ENCODE measurements at places on chromosomes 6 and 20.

GRCh38 chr6:3848380-3848779 lies 793 bp upstream of the FAM50B start:
- no peak for DNase-seq

GRCh38 chr20:60586269-60587050 lies 628.2 kb downstream of the CDH26 start:
- no peak for DNase-seq

DNA sequence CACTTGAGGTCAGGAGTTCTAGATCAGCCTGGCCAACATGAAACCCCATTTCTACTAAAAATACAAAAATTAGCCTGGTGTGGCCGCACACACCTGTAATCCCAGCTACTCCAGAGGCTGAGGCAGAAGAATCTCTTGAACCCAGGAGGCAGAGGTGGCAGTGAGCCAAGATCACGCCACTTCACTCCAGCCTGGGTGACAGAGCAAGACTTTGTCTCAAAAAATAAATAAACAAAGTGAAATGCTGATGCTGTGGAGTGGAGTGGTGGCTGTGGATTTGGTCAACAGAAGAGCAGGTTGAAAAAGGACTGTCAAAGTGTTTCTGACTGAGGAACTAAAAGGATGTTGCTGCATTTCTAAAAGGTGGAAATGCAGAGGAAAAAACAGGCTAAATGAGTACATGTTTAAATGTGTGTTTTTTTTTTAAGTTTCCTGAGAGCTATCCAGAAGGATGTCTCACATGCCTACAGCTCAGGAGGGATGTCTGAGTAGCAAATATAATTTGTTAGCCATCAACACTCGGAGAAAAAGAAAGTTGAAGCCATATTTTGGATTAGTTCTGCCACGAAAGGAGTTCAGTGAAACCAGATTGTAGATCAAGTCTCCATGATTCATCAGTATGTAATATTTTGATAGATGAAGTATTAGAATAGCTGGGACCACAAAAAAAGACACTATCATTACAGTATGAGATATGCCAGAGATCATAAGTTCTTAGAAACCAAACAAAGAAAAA lies 621.1 kb upstream of the ADGRB3 start:
- no peak for DNase-seq

DNA sequence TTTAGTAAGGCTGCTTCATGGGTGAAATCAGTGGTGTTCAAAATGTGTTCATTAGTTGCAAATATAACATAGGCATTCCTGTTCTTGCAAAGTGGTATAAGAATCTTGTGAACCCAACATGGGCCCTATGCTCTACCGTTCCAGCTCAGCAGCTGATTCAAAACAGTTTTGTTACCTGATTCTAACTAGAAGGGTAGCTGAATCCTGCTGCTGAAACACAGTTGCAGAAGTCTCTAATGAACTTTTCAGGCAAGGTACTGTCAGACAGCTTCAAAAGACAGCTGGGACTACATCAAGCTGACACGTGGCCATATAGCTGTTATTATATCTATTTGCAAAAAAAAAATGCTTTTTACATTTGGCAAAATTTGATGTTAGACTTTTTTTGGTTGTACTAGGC lies 22.7 kb downstream of the THEMIS start:
- no peak for DNase-seq

DNA sequence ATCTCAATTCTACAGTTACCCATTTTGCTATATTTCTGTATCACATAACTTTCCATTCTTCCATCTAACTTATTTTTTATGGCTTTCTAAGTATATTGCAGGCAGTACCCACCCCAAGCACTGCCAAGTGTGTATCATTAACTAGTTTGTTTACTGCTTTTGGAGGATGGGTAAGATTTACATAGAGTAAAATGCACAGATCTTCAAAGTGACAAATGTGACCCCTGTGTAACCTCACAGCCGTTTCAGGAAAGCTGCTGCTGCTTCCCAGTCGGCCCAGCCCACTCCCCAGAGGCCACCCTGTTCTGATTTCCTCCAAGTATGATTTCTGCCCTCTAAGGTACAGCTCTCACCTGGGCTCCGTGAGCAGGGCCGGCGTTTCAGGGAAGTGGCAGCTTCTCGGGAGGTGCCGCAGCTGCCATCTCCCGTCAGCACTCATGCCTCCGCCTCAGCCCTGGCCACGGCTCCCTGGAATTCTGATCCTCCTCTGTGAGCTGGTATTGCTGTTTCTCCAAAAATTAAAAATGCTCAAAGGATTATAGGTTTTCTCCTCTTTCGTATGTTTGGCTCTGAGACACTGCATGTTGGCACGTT lies 15.0 kb upstream of the MAP1LC3A start:
- no peak for DNase-seq

GRCh38 chr6:130560231-130560630 lies 194.4 kb downstream of the TMEM200A start:
- DNase-seq, result no peak

DNA sequence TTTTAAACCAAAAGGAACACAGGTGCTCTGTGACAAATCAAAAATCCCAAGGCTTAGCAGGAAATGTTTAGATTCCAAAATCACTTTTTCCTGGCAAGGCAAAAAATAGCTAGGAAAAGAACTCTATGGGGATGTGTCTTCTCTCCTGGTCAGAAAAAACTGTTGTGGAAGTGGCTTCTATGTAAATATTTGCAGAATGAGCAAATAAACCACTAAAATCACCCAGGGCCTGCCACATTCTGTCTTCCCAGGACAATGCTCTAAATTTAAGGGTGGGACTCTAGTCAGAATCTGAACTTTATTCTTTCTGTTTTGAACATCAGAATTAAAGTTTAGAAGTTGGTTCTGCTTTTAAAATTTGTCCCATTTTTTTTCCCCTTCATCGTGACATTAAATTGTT lies 29.3 kb downstream of the GCM1 start:
- no peak for DNase-seq

DNA sequence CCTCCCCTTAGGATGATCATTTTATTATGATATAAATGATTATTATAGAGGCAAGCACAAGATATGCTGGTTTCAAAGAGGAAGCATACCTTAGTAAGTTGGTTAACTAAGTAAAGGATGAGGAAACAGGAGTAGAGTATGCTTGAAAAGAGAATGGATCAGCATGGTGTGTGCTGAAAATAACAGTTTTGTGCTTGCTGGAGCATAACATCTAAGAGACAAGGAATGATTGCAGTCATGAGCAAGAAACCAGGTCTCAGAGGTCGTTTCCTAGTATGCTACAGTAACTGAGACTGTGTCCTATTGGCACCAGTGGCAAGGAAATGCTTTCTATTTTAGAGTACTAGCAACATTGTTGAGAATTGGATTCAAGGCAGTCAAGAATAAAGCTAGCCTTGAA lies 34.1 kb downstream of the CDC40 start:
- peak; percentile 7 for DNase-seq

GRCh38 chr6:124963831-124964763 lies 1.9 kb downstream of the RNF217 start:
- DNase-seq, result no peak

GRCh38 chr20:483815-484644 lies 21.7 kb upstream of the TBC1D20 start:
- no peak for DNase-seq

- DNase-seq, result no peak
Measured at GRCh38 chr6:27775796-27776184, 136.4 kb downstream of the OR2B2 start.

- DNase-seq, result peak; percentile 71
Measured at GRCh38 chr20:44187054-44187771, at the start of gene JPH2. JPH2 (minus strand) TSS chr20:44187188; CDS start chr20:44186705, 483 bp downstream.

DNA sequence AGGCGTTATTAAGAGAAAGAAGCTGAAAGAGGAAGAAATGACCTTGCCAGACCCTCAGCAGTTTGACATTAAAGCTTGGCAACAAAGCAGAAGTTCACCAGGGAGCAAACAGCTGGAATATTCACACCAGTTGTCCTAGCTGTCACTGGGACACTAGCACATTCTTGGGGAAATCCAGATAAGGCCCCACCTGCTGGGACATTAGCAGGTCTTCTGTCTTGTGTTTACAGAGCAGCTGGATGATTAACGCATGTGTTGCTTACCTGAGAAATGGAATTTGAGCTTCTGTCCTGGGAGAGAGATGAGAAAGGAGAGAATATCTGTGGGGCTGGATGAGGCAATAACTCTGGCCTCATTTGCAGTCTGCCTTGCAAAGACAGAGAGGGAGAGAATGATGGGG lies 137.6 kb upstream of the RIN2 start:
- no peak for DNase-seq

- DNase-seq, result no peak
Measured at GRCh38 chr6:47709160-47709559, 10.8 kb downstream of the ADGRF4 start.

- no peak for DNase-seq
Measured at GRCh38 chr6:153944201-153944600, 94.8 kb upstream of the OPRM1 start.

DNA sequence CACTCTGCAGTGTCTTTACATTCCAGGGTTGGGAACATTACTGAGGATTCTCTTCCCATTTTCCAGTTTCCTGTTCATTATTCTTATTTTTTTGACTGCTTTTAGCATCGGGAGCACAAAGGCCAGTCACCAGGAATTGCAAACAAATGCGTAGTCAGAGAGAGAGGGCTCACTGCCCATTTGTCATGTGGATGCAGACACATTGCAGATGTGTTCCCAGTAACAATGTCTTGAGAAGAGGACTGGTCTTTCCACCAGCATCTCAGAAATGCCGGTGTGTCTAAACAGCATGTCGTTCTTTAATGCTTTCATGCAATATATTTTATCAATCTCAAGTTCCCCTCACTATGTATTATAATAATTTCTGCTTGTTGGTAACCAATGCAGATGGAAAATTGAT lies 952 bp upstream of the TAAR6 start:
- no peak for DNase-seq

- peak; percentile 31 for DNase-seq
Measured at GRCh38 chr6:109456111-109456583, 575 bp upstream of the MICAL1 start.

Data from ACHN (cell line).